ENCODE measurements at places on chromosomes 1 and 21.

DNA sequence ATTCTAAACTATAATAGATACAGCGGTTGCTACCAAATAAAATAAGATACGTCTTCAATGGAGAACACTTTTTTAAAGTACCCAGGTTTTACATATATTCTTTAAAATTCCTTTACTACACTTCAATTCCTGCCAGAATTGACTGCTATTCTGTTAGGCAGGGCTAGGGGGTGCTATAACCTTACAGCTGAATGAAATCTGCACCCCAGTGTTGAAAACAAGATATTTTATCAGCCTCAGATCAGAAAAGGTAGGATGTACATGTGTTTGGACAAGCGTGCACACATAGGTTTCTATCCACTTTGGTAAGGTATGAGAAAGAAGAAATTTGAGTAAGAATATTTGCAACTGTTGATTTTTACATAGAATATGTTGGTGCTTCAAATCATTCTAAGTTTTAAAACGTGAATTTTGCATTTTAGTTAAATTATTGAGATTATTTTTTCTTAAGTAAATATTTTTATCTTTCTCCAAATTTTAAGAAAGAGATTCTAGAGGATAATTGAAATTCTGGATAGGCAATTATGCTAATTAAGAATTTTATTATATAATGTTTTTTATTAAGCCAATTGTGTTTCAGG lies 490.8 kb upstream of the ADGRL4 start:
- no peak for DNase-seq

DNA sequence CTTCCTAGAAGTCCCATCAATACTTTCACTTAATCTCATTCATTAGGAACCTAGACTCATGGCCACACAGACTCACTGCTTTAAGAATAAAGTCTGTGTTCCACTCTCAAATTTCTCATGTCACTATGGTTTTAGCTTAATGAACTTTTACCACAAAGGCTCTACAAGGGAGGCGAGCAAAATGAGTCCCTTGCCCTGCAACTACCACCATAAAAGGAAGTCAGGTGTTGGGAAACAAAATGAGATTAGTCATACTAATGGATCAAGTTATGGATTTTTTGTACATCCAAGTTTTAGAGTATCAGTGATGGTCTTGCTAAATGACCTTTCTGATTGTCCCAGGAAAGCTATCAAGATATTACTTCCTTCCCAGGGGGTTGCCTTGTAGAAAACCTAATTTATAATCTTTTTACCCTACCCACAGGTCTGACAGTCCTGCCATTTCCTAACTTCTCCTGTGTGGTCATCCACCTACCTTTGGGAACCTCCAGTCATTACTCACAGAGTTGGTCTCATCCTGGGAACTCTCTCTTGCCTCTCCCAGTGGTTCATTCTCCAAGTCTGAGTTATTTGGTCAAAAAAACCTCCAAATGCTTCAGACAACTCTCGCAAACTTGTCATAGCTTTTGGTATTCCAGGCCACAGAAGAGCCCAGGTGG lies 51.8 kb upstream of the SLC16A1 start:
- no peak for DNase-seq

DNA sequence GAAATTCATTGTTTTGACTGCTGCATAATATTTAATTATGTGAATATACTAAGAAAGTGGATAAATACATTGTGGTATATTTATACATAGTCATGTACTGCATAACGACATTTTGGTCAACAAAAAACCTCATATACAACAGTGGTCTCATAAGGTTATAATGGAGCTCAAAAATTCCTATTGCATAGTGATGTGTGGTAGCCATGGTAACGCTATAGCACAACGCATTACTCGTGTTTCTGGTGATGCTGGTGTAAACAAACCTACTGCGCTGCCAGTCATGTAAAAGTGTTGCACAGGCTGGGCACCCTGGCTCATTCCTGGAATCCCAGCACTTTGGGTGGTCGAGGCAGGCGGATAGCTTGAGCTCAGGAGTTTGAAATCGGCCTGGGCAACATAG lies 52.6 kb upstream of the NHLH2 start:
- DNase-seq = no peak

GRCh38 chr1:54271341-54271740 lies 71.4 kb downstream of the MRPL37 start:
- no peak for DNase-seq

DNA sequence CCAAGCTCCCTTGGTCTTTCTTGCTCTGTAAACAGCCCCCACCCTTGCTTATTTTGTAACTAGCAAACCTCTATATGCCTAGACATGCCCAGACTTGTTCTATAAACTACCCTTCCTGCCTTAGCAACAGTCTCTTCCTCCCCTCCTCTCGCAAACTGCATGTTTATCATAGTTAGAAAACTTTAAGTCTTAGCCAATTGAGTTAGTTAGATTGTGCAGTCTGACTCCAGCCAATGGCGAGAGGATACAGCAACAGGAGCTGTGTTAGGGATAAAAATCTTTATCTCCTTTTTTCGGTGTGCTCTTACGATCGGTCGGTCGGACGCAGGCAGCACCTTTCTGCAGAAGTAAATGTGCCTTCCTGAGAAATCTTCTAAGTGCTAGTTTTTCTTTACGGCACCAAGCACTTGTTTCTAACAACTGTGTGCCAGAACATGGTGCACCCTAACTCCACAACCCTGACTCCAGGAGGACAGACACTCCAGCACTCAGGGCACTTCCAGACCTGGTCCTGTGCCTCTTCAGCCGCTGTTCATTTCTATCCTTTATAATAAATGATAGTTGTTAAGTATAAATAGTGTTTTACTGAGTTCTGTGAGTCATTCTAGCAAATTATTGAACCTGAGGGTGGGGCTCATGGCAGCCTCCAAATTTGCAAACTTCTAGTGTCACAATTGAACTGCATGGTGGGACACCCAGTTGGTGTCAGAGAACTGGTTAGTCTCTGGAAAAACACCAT lies 25.7 kb upstream of the GNG4 start:
- DNase-seq = no peak
